ENCODE measurements at places on chromosomes 13 and 19.

DNA sequence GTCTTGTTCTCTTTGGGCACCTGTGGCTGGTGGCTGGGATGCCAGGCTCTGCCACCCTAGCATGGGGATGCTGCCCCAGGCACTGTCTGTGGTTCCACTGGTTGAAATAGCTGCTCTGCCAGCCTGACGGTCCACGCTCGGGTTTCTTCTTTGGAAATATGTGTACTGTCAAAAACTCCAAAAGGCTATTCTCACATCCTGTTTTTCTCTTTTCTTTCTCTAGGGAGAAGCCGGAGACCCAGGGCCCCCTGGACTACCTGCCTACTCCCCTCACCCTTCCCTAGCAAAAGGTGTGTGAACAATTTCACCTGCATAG lies 115.0 kb downstream of the RAB20 start:
- no peak for DNase-seq

DNA sequence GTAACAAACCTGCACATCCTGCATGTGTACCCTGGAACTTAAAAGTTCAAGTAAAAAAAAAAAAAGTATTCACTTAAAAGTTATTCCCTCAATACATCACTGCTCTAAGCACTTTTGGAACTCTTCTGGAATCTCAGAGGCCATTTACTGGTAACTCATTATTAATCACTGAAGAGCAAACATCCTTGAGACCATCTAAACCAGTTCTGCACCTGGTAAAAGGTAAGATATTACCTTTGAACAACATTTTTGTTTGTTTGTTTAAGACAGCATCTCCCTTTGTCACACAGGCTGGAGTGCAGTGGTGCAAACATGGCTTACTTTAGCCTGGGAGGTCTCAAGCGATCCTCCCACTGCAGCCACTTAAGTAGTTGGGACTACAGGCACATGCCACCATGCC lies 16.7 kb downstream of the UGGT2 start:
- no peak for DNase-seq

DNA sequence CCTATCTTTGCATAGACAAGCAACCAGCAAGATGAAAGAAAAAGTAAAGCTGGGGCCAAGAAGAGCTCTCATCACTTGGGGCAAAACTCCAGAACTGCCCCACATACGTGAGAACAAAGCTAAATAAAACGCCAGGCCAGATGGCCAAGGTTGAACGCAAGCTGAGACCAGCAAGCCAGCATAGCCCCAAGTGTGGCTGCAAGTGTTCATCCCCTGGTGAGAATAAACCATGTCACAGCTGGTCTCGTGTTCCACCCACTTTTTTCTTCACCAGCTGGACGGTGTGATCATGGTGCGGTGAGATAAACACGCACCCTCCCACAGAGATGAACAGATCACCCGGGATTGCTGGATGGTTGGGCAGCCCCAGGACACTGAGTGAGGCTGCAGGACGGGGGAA lies 109.6 kb upstream of the CACNA1A start:
- no peak for DNase-seq

- DNase-seq, result peak; percentile 78
Measured at GRCh38 chr19:18519962-18520847, 1.7 kb downstream of the ELL start.

DNA sequence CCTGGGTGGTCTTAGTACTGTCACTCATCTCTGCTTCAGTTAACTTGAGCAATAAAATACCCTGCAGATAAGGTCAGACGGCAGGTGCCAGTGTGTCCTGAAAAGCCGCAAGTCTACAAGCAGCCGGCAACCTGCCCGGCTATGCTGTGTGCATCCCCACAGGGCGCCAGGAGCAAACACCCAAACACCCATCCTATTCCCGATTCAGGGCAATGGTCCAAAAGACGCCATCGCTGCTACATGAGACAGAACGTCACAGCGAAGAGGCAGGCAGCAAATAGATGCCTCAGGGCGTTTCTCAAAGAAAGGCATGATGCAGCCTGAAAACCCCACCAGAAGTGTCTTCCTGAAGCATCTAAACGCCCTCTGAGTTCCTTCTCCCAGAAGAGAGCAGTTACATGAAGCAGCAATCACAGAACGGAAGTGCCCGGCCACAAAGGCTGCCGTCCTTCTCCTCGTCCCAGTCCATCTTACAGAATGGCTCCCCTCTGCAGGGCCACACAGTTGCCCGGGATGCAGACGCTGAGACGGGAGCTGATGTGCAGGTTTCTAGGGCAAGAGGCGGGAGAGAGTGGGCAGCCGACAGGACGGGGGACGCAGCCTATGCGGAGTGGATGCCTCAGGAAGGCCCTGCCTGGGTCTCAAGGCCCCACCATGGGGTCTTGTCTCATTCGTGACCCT lies 35.1 kb downstream of the RASA3 start:
- DNase-seq, result peak; percentile 9
